Placental pericyte (primary cell): ENCODE measurements at places on chromosomes 5 and 9. TPM values are rescaled to one million over a fixed set of nuclear protein-coding genes. Genes with fewer than 3 reads are reported as not detected.

Gene CKMT2
- 0.29 and 0.44 TPM in 2 replicates for total RNA-seq

Gene IL5
- not detected in 2 replicates for total RNA-seq

Gene SLC12A2
- 11.6 and 41.8 TPM in 2 replicates for total RNA-seq

Gene SLC34A1
- not detected in 2 replicates for total RNA-seq

Gene DAB2
- 69.9 and 132 TPM in 2 replicates for total RNA-seq

Gene HMGXB3
- total RNA-seq, result 48.4 and 77.0 TPM in 2 replicates

Gene SHISAL2B
- not detected in 2 replicates for total RNA-seq

Gene GADD45G
- 0.14 and 2.0 TPM in 2 replicates for total RNA-seq

Gene TAF11L14
- not detected in 2 replicates for total RNA-seq

Gene PALM2AKAP2
- 25.8 and 66.4 TPM in 2 replicates for total RNA-seq

Gene EPB41L4B
- 0.14 and 0.44 TPM in 2 replicates for total RNA-seq

Gene ENTR1
- total RNA-seq, result 37.9 and 47.8 TPM in 2 replicates

Gene KCNV2
- not detected in 2 replicates for total RNA-seq

Gene HBEGF
- 7.2 and 47.5 TPM in 2 replicates for total RNA-seq
